Type B pancreatic cell (in vitro differentiated cells): ENCODE measurements at places on chromosomes 6 and 20. TPM values are rescaled to one million over a fixed set of nuclear protein-coding genes. Genes with fewer than 3 reads are reported as not detected.

Gene BEND3
- 9.6 and 14.4 TPM in 2 replicates for total RNA-seq

Gene HLA-DMB
- total RNA-seq = 0.43 and 0.80 TPM in 2 replicates

Gene FNDC11
- 0.52 and 1.4 TPM in 2 replicates for total RNA-seq

Gene SLC22A7
- total RNA-seq = 0.12 TPM in 1 of 2 replicates, not detected in the other

DNA sequence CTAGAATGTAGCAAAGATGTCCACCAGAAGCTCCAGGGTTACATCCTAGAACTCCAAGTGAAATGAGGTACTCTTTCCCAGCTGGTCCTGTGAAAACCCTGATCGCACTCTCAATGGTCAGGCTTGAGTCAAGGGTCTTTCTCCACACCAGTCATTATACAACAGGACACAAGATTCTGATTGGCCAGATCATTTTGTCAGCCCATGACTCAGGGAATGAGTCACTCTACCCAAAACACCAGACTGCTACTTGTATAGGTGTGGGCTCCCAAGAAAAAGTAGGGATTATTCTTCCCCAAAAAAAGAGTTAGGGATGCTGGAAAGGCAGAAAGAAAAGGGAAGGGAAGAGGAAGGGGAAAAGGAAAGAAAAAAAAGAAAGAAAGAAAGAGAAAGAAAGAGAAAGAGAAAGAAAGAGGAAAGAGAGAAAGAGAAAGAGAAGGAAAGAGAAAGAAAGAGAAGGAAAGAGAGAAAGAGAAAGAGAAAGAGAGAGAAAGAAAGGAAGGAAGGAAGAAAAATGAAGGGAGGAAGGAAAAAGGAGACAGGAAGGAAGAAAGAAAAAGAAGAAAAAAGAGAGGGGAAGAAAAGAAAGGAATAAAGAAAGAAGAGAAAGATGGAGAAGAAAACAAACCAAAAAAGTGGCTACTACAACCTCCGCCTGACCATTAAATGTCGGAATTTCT lies 30.5 kb downstream of the ANKEF1 start:
- H3K4me3 ChIP-seq = no peak overlapping the region
- no peak overlapping the region for H3K27ac ChIP-seq
- no peaks in the 10 kb centered on the region for H3K4me1 ChIP-seq
- no peaks in the 10 kb centered on the region for H3K36me3 ChIP-seq

- H3K4me1 ChIP-seq = peaks cover 20% of the 10 kb centered on the region
- H3K27me3 ChIP-seq = no peaks in the 10 kb centered on the region
- no peaks in the 10 kb centered on the region for H3K36me3 ChIP-seq
- no peak for DNase-seq
Observed at GRCh38 chr6:124882579-124883393, 79.5 kb upstream of the RNF217 start.

GRCh38 chr6:28224131-28225055 lies 682 bp upstream of the ZSCAN9 start:
- peaks cover 32% of the 10 kb centered on the region for H3K27me3 ChIP-seq
- peaks cover 3% of the 10 kb centered on the region for H3K4me1 ChIP-seq
- H3K27ac ChIP-seq = peak overlapping the region; percentile 90
- H3K4me3 ChIP-seq = peak overlapping the region; percentile 97
- DNase-seq = no peak
- H3K36me3 ChIP-seq = peaks cover 22% of the 10 kb centered on the region

- no peak overlapping the region for H3K4me3 ChIP-seq
- peaks cover 8% of the 10 kb centered on the region for H3K4me1 ChIP-seq
- H3K27me3 ChIP-seq = no peaks in the 10 kb centered on the region
- H3K27ac ChIP-seq = no peak overlapping the region
- peaks cover 5% of the 10 kb centered on the region for H3K36me3 ChIP-seq
Observed at GRCh38 chr20:41264819-41265218, 52.7 kb downstream of the ZHX3 start.

- DNase-seq = no peak
- no peak overlapping the region for H3K27ac ChIP-seq
- no peak overlapping the region for H3K4me3 ChIP-seq
- H3K27me3 ChIP-seq = no peaks in the 10 kb centered on the region
- H3K36me3 ChIP-seq = peaks cover 9% of the 10 kb centered on the region
Observed at GRCh38 chr6:56540232-56541029, 102.3 kb downstream of the DST start.
